Hematopoietic multipotent progenitor cell treated with erythropoietin and hydrocortisone succinate and interleukin-3 and kit ligand, for 6 days (in vitro differentiated cells): ENCODE measurements at places on chromosomes 2 and 18.

- DNase-seq, result peak; percentile 46
These were observed 51.1 kb downstream of the LPIN2 start for GRCh38 chr18:2961821-2962220.

GRCh38 chr2:209610631-209611030, 161.0 kb upstream of the UNC80 start:
- DNase-seq, result no peak

DNA sequence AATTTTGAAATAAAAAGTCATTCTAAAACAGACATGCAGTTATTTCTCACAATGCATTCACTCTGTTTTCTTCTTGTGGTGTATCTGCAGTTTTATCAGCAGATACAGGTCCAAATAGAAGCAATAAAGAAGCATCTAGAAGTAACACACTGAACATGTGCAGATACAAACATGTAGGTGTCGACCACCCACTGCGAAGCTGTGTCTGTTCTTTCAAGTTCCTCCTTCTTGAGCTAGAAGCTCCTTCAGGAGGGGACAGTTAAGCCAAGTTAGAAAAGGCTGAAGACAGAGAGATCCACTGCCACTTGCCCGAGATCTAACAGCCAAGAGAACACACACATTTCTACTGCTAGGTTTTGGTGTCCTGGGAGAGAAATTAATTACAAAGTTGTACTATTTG, 30.1 kb downstream of the WDFY1 start:
- DNase-seq, result no peak

- no peak for DNase-seq
These were observed 179.3 kb upstream of the MGAT5 start for GRCh38 chr2:134074619-134075018.

GRCh38 chr2:189327879-189328847, 113.1 kb upstream of the WDR75 start:
- DNase-seq, result no peak

DNA sequence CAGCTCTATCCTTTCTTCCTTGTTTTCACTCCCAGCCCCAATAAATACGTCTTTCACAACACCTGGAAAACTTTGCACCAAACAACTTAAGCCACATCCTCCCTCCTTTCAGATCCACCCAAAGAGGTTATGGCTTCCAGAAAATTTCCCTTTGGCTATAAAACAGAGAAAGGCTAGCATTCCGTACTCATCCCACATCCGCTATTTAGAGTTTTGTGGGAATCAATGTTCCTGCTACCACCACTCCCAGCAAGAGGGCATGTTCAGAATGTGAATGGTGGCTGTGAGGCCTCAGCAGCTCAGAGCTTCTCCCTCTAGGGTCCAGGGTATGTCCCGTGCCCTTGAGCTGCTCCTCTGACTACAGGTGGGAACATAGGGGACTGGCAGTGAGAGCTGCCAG, 214.6 kb downstream of the NCK2 start:
- DNase-seq, result no peak

DNA sequence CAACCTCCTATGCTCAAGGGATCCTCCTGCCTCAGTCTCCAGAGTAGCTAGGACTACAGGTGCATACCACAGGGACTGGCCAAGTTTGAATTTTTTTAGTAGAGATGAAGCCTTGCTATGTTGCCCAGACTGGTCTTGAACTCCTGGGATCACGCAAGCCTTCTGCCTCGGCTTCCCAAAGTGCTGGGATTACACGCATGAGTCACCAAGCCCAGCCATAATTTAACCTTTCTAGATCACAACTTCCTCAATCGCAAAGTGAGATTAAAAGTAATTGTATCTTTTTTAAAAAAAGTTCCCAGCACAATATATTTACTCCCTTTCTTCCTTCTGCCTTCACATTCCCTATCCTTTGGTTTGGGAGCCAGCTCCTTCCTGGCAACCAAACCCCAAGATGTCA, 5.8 kb upstream of the PPP1CB start:
- no peak for DNase-seq

DNA sequence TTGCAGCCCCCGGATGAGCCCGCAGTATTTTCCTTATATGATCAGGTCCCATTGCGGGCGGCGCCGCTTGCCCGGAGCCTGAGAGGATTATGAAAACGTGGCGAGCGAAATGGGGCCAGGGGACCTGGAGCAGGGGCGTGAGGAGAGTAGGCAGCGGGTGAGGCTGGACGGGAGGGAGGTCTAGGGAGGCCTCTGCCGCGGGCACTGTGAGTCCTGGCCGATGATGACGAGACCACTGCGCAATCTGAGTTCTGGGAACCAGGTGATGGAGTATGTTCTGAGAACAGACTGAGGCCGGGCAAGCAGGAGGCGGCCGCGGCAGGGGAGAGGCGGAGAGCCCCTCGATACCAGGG, 790 bp upstream of the ACAA2 start:
- DNase-seq, result peak; percentile 67
